ENCODE measurements at places on chromosomes 2 and 18.

GRCh38 chr18:33573193-33573592, 4.8 kb upstream of the ASXL3 start:
- no peak for DNase-seq

- no peak for DNase-seq
These were observed 3.6 kb downstream of the SCLY start for GRCh38 chr2:238064376-238064775.

DNA sequence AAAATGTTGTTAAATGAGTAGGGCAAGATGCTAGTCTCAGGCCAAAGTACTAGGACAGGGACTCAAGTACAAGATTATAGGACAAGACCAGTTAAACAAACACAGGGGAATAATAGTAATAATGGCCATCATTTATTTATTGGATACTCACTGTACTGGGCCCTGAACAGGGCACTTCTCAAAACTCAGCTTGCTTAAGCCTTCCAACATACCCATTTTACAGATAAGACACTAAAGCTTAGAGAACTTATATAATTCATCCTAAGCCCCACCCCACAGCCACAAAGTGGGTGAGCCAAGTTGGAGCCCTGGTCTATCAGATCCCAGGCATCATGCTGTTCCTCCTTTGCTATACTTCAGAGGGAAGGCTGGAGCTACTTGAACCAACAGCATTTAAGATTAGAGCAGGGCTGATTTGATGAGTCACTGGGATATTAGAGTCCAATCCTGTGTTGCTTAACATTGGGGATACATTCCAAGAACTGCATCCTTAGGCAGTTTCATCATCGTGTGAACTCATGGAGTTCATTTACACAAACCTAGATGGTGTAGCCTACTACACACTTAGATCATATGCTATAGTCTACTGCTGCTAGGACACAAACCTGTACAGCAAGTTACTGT, 153.6 kb downstream of the MTCL1 start:
- DNase-seq = no peak

- DNase-seq = no peak
These were observed 365.2 kb downstream of the AKAIN1 start for GRCh38 chr18:4831791-4832375.

GRCh38 chr2:25955869-25956535, 26.3 kb downstream of the KIF3C start:
- DNase-seq = no peak

- no peak for DNase-seq
These were observed 61.6 kb downstream of the POLR1A start for GRCh38 chr2:86044045-86044444.

- DNase-seq = no peak
These were observed 48.2 kb downstream of the CFAP221 start for GRCh38 chr2:119592436-119592835.

GRCh38 chr2:150259746-150260145, 227.7 kb downstream of the RND3 start:
- no peak for DNase-seq

DNA sequence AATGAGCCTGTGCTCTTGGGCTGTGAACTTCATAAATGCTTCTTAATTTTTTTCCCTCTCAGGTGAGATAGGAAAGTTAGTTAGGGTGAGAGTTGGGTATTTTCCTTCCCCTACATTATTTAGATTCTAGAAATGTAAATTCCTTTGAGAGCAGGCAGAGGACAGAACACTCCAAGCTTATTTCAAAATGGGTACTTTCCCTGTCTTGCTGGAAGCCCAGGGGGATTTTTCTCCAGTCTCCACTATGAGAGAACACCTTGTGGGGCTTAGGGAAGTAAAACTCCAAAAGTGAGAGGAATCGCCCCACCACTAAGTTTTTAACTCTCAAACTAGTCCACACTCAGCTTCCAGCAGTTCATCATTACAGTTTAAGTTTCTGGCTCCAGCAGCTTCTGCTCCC, 253.2 kb upstream of the CTAGE1 start:
- DNase-seq = no peak

DNA sequence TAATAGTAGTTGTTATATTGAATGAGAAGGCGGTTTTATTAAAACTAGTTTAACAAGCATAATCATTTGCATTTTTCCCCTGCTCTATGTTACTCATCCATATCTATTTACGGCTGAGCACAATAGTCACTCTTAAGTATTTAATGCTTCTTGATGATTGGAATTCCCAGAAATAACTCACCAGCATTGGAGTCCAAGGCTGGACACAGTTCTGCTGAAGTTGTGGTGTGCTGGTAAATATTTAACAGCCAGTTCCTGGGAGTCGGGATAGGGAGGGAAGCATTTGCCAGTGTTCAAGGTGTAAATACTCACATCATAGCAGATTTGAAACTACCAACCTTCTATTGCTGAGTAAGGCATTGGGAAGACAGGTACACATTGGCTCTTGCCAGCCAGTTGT, 315.1 kb downstream of the MTX2 start:
- no peak for DNase-seq

DNA sequence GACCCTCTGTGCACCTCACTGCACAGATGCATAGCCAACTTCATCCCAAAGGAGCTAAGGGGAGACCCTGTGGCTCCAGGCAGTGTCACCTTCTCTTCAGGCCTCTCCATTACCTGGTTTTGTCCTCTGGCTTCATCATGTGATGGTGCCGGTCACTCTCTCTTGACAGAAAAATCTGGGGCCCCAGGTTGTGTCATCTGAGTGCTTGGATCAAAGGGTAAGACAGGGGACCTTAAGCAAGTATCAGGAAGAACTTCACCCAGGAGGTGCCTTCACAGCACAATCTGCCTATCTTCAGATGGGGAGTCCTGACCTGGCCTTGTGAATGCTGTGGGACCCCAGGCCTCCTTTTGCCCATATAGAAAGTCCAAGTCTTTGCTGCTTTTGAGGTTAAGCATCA, 104.4 kb downstream of the POLR1A start:
- DNase-seq = no peak

GRCh38 chr18:68548904-68549870, 165.7 kb downstream of the TMX3 start:
- DNase-seq = no peak

GRCh38 chr2:152165780-152166179, 9.8 kb downstream of the STAM2 start:
- DNase-seq = no peak

GRCh38 chr2:8511868-8512612, 169.8 kb upstream of the ID2 start:
- no peak for DNase-seq

DNA sequence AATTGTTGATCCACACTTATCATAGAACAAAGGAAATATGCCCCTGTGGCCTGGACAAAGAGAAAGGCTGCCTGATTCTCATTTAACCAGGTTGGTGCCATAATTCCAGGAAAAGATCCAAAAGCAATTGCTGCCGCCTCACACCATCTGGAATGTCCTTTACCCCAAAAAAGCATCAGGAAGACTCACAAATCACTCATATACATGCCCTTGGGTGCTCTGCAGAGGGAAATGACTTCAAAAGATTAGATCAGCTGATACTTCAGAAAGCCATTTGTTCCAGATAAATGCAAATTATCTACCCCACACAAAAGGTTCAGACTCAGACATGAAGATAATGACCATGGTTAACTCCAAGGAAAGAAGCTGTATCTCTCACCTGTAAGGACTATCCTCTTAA, 285.8 kb downstream of the C1D start:
- DNase-seq = no peak
